Hepatocyte (in vitro differentiated cells): ENCODE measurements at places on chromosomes 2 and 18. TPM values are rescaled to one million over a fixed set of nuclear protein-coding genes. Genes with fewer than 3 reads are reported as not detected.

- DNase-seq, result no peak
Measured at GRCh38 chr2:237324837-237325236, 89.1 kb downstream of the COL6A3 start.

The GALNT14 gene
- 1.4 and 2.2 TPM in 2 replicates for total RNA-seq

The GPAT2 gene
- total RNA-seq, result not detected in 2 replicates

The CFAP210 gene
- 0.12 TPM in 1 of 2 replicates, not detected in the other for total RNA-seq

DNA sequence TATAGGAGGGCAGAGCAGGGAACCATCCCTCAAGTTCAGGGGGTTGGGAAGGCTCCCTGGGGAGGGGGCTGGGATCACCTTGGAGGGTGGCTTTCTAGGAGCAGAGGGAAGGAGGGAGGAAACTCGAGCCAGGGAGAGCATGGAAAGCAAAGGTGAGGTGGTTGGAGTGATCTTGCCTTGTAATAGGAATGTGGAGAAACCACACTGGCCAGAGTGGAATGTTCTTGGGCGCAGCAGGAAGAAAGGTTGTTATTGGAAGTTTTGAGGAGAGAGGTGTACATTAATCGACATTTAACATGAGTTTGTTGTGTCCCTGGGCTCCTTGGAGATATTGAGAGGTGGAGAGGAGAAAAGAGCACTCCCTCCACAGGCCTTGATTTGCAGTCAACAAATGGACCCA, 272.2 kb downstream of the PRKCE start:
- DNase-seq, result no peak

DNA sequence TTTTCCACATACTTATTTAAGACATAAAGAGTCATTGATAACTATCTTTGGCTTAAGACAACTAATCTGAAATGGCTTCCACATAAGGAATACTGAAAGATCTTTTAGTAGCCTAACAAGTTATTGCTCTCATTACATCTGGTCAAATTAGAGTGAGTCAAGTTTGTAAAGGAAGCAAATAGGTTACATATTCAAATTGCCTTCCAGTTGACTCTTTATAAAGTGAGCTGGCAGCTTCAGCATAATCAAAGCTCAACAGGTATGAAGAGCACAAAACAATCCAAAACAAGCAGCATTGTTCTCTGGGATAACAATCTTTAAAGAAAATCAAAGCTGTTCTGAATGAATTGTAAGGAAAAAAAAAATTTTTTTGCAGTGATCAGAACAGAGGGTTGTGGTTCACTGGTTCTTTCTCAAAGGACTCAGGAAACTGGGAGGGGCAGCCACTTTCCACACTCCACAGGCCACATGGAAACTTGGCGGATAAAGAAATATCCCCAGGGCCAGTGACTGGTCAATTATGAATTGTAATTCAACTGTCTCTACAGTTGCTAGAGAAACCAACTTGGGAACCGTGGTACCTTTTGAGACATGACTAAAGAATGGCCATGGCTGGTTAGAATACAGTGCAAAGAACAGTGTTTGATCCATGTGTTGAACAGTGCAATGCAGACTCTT, 369.3 kb upstream of the KCNH7 start:
- DNase-seq, result no peak
